Sciatic nerve (tissue), 2 donors: ENCODE measurements at places on chromosomes 6 and 20.
A peak's percentile ranks its signal among the peaks of the same experiment; 100 is the strongest.

DNA sequence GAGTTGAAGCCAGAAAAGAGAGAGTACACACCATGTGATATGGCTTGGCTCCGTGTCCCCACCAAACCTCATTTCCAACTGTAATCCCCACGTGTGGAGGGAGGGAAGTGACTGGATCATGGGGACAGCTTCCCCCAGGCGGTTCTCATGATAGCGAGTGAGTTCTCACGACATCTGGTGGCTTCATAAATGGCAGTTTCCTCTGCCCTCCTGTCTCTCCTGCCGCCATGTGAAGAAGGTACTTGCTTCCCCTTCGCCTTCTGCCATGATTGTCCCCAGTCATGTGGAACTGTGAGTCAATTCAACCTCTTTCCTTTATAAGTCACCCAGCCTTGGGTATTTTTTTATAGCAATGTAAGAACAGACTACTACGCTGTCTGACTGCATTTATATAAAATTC, 40.3 kb downstream of the TAF4 start:
- DNase-seq, result no peak

DNA sequence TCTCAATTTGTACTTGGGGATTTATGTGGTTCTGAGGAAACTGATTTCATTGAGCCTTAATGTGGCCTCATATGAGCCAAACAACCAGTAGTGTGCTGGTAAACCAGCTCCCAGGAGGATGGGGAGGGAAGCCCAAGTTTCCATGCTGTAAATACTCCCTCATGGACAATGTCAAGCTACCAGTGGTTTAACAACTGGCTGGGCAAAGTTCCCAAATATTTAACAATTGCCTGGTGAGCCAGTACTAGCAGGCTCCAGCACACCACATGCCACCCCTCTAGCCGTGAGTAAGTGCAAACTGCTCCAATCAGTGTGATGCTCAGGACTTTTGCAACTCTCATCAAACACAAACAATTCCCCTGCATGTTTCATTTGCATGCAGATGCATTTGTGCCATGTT, 19.2 kb upstream of the CDKN1A start:
- no peak for DNase-seq

- DNase-seq, result no peak
Measured at GRCh38 chr6:3088968-3089367, 20.7 kb downstream of the RIPK1 start.

DNA sequence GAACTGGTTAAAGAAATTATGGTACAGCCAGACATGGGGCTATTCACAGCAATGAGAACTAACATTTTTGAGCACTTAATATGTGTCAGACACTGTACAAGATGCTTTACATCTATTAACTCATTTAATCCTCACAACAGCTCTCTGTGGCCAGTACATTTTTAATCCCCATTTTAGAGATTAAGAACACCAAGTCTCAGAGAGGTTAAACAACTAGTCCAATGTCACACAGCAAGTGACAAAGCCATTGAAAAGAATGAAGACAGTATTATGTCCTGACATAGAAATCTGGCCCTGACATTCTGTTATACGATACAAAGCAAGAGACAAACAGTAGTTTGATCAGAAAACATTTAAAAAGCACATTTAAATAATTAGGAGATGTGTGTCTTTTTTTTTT, 3.8 kb upstream of the CSNK2A1 start:
- no peak for DNase-seq

DNA sequence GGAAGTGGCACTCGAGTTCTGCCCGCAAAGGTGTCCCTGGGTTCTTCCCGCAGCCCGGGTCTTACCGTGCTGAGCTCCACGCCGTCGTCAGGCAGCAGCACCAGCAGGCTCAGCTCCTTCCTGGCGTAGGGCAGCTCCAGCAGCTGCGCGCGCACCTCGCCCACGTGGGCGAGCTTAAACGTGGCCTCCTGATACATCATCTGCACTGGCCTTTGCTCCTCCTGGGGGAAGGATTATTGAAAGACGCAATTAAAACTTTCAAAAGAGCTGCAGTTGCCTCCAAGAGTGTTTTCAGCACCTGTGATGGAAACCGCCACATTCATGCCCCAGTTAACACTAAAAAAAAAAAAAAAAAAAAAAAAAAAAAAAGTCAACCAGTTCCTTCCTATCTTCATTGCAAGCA, 11.3 kb downstream of the SERPINB9 start:
- DNase-seq, result peak; percentile 73

DNA sequence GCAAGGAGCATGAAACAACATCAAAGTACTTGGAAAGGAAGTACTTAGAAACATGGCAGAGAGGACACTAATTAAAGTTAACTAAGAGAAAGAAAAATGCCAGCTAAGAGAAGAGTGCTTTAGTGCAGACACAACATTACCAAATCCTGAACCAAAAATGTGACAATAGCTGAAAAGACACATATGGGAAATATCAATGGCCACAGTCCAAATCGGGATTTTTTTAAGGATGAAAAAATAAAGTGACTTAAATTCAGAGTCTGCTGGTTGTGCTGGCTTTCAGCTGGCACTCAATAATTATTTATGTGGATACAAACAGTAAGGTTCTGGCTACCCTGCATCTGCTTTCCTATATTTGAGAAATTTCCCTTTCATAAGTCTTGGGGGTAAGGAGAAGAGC, 12.6 kb upstream of the DST start:
- DNase-seq, result no peak

DNA sequence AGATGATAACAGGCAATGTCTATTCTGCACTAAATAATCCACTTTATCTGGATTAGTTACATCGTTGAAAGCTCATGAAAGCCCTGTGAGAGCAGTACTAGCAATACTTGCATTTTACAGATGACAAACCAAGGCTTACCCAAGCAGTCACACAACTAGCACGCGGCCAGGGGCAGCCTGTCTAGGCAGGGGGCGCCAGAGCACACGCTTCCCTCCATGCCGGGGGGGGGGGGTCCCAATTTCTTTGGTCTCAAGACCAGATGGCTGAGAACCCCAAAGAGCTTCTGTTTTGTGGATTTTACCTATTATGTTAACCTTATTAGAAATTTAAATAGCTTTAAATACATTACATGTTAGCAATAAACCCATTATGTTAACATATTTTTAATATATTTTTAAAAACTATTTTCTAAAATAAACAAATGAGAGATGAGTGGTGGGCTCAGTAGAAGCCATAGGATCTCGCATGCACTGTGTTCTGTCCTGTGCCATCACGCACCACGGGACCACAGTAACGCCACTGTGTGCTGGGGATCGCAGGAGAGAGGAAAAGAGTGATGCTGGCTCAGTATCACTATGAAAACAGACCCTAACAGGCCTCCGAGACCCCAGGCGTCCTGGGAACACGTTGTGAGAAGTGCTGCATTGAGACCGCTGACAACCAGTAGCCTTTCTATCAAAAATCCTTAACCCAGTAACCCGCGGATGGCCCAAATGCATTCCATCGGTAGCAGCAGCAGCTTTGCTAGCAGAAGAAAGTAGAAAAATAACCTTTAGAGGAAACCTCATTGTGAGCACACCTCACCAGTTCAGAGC, 5.3 kb upstream of the PRR18 start:
- DNase-seq, result no peak

GRCh38 chr6:39389484-39389767, 66.9 kb upstream of the KCNK16 start:
- no peak for DNase-seq

- no peak for DNase-seq
Measured at GRCh38 chr20:40646361-40646760, 42.7 kb downstream of the MAFB start.

- DNase-seq, result no peak
Measured at GRCh38 chr6:129882510-129883023, 21.5 kb upstream of the TMEM244 start.

DNA sequence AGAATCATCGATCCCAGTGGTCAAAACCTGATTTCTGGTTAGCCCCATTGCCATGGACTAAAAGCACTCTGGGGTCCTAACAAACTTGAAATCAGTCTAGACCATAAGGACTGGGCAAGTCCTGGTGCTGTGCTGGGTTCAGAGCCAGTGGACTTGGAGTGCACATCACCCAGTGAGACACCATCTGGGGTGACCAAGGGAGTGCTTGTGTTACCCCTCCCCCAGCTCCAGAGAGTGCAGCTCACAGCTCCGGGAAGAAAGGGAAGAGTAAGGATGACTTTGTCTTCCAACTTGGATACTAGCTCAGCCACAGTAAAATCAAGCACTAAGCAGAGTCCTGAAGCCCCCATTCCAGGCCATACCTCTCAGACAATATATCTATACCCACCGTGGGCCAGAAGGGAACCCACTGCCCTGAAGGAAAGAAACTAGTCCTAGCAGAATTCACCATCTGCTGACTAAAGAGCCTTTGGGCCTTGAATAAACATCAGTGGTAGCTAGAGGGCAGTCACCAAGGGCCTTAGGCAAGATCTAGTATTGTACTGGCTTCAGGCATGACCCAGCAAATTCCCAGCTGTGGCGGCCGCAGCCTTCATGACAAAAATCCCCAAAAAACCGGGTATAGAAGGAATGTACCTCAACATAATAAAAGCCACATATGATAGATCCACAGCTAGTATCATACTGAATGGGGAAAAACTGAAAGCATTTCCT, 153.5 kb upstream of the OGFRL1 start:
- DNase-seq, result no peak

DNA sequence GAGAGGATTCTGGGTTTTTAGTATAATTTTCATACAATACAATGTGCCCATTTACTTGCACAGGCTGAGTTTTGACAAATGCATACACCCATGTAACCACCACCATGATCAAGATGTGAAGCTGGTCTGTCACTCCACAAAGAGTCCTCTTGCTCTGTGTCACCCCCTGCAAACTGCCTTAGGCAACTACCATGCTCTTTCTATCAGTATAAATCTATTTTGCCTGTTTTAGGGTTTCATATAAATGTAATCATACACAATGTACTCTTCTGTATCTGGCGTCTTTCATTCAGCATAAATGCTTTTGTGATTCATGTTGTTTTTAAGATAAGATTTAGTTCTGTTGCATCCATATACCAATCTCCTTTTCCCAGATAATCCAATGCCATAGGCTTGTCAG, 181.9 kb upstream of the KCNG1 start:
- no peak for DNase-seq

GRCh38 chr6:137906020-137906472, 39.0 kb downstream of the TNFAIP3 start:
- DNase-seq, result no peak

DNA sequence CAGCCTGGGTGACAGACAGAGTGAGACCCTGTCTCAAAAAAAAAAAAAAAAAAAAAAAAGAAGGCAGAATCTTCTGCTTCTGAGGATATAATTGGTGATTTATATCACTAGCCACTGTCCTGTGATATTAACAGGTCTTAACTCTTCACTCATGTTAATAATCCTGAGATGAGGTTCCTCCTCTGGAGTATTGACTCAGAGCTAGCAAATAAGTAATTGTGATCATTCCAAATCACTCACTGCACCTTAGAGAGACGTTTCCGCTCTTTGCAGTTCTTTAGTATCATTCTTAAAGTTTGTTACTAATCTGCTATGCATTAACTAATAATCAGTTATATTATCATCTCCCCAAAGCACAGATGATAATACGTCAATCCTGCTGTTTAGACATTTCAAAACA, 41.6 kb upstream of the NOX3 start:
- no peak for DNase-seq
